Stimulated activated CD8-positive, alpha-beta memory T cell treated with anti-CD3 and anti-CD28 coated beads, Interleukin-15, amount 100 ng/mL, for 48 hours (primary cell): ENCODE measurements at places on chromosomes 7 and 10.

- DNase-seq: peak; percentile 1
Observed at GRCh38 chr10:110681023-110681681, 37.0 kb downstream of the RBM20 start.

DNA sequence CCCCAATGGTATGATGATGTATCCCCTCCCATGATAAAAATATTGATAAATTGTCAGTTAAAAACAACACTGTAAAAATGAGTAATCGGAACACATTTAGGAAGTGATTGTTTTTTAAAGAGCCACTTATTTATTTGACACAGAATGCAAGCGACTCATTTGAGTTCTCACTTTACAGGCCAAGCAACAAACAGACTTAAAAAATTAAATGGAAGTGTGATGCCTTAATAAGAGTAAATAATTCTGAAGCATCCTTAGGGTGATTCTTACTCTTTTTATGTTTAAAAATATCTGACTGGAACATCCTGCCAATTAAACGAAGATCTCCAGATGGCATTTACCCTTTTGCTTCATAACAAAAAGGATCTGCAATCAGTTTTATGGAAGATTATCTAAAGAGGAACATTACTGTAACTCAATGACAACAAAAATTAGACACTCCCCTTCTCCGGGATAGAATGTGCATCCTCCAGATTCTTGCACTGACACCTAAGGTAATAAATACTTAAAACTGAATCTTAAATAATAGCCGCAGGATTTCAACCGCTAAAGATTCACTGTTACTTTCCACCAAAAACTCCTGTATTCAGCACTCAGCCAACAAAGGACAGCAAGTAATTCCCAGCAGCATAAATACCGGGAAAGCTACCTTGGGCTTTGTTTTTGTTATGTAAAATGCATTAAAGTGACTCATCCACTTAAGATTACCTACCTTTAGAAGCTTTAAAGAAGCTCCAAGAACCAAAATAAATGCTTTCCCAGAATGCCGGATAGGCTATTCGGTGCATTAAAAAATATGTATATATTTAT lies 1.7 kb downstream of the CACNA2D1 start:
- DNase-seq: no peak

- DNase-seq: no peak
Observed at GRCh38 chr7:128454808-128455542, 703 bp upstream of the HILPDA start.

DNA sequence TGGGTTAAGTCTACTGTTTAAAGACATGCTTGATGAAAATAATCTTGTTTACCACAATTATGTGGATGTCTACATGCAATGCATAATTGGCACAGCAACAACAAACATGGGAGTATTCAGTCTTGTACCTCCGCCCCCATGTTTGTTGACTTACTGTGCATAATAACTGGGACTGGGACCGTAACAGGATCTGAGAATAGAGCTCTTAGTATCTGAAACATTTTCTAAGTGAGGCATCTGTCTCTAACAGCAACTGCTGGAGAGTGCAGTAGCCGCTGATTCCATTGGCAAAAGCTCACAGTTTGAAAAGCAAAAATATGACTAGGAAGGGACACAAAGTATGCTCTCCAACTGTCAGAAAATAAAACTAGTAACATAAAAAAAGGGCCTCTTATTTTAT lies 61.6 kb downstream of the ENO4 start:
- DNase-seq: no peak

DNA sequence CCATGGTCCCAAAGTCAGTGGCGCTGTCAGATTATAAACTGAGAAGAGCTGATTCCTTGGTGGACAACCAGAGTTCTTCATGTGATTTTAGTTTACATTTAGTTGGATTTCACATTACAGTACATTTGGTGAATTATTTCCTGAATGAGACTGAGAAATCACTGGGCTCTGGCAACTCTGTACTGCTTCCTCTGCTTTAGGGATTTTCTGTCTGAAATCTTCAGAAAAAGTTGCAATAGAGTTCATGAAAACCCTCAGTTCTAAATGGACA lies 242.6 kb downstream of the BICC1 start:
- no peak for DNase-seq

- no peak for DNase-seq
Observed at GRCh38 chr7:36966039-36966438, 241.7 kb upstream of the AOAH start.

GRCh38 chr10:13816195-13816925 lies 229.6 kb downstream of the PRPF18 start:
- no peak for DNase-seq

- peak; percentile 21 for DNase-seq
Observed at GRCh38 chr10:27285093-27285492, 44.5 kb upstream of the ACBD5 start.

- peak; percentile 76 for DNase-seq
Observed at GRCh38 chr7:2863461-2864066, 19.5 kb upstream of the GNA12 start.

DNA sequence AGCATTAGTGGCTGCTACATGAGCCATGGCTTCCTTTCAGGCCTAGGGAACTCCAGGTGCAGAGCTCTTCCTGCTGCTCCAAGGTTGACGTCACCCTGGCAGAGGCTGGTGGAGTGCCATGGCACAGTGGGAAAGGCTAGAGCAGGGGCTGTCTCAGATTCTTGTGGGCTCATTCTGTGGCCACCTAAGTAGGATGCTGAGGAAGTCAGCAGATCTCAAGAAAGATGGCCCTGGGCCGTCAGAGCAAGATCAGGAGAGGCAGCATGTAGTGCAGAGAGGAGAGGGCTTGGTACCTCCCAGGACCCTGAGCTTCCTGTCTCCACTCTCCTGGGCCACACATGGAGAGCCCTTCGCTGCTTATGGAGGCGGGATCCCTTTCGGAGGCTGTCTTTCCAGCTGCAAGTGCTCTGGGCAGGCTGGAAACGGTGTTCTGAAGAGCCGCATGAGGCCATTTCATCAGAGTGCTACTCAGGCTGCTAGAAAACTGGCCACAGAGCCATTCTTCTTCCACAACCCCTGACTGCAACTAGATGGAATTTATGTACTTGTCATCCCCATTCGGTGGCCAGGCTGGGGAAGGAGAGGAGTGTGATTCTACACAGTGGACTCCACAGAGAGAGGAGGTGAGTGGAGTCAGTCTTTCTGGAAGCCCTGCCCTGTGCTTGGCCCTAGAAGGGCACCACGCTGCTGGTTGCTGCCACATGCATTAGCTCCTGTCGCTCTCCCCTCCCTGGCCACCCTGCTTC lies 304.2 kb downstream of the RPS24 start:
- no peak for DNase-seq

DNA sequence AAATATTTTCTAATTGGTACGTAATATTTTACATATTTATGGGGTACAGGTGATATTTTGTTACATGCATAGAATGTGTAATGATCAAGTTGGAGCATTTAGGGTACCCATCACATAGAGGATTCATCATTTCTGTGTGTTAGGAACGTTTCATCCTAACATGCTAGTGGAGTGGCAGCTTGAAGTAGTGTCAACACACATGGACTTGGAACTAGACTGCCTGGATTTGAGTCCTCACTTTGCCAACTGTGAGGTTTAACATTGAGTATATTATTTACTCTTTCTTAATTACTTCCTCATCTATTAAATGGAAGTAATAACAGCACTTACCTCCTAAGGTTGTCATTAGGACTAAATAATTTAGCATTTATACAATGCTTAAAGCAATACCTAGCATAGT lies 241.9 kb downstream of the PLXDC2 start:
- no peak for DNase-seq

- no peak for DNase-seq
Observed at GRCh38 chr7:94332571-94332970, 62.1 kb upstream of the COL1A2 start.

- no peak for DNase-seq
Observed at GRCh38 chr7:38893061-38893460, 15.9 kb downstream of the VPS41 start.

GRCh38 chr10:113267619-113268562 lies 285.0 kb upstream of the HABP2 start:
- no peak for DNase-seq

DNA sequence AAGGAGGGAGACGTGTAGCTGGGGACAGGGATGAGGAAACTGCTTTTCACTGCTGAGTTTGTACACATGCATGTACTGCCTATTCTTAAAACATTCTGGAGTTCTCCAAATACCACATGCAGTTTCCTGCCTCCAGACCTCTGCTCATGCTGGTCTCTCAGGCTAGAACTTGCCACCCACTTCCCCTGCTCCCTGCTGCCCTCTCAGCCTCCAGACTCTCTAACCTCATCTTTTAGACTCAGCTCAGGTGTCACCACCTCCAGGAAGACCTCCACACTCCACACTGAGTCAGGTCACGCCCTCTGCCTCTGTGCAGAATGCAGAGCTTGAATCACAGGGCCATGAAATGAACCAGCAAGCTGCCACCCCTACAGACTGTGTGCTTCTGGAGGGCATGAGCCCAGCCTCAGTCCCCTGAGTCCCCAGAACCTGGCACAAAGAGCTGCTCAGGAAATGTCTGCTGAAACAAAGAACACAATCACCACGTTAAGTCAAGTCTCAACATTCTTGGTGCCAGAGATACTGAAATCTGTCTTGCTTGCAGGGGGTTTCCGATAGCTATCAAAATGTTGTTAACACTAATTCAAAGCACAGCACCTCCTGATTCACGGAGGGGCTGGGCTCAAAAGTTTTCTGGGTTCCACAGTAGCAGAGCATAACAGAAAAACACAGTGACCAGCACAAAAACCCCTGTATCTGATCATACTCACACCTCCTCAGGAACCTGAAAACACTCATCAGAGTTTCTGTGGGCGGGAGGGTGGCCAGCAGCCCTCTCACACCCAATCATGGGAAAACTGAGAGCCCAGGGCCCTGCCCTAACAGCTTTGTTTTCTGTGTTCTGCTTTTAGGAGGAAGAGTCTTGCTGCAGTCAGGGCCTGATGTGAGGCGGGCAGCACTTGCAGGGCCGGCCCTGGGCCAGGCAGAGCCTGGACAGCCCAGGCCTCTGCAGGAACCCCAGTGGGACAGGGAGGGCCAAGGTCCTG lies 21.1 kb downstream of the FAM53B start:
- no peak for DNase-seq

GRCh38 chr7:136405931-136406777 lies 429.0 kb upstream of the MTPN start:
- DNase-seq: no peak

DNA sequence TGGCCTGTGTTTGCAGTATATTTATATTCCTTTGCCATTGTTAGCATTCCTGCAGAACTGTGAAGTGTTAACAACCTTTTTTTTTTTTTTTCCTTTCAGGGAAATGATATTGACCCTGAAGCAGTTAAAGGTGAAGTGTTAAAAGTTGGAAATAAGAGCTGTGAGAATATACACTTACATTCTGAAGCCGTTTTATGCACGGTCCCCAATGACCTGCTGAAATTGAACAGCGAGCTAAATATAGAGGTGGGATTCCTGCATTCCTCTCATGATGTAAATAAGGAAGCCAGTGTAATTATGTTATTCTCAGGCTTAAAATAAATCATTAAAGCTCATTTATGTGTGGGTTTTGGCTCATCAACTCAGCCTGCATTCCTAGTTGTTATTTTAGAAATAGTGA lies 92.8 kb upstream of the CAPZA2 start:
- DNase-seq: no peak

GRCh38 chr7:122136639-122137245 lies 7.3 kb downstream of the AASS start:
- no peak for DNase-seq

DNA sequence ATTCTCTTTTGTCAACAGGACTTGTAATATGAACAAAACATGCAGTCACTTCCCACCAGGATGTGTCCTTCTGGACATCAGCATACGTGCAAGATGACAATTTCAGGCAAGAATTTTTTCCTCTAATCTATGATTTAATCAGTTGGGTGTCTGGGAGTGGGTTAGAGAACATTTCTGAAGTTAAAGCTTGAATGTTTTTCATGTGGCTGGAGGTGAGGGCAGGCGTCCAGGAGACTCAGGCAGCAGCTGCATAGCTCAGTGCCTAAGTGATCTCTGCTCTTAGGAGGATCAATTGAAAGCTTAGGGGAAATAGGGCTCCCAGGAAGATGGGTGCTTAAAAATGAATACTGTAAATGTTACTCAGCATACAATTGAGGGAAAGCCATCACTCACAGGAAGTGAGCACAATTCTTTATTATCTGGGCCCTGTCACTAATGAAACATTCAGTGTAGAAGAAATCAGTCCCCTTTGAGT lies 457.6 kb upstream of the KLF6 start:
- no peak for DNase-seq

- no peak for DNase-seq
Observed at GRCh38 chr7:88399696-88400240, 93.1 kb upstream of the STEAP4 start.

DNA sequence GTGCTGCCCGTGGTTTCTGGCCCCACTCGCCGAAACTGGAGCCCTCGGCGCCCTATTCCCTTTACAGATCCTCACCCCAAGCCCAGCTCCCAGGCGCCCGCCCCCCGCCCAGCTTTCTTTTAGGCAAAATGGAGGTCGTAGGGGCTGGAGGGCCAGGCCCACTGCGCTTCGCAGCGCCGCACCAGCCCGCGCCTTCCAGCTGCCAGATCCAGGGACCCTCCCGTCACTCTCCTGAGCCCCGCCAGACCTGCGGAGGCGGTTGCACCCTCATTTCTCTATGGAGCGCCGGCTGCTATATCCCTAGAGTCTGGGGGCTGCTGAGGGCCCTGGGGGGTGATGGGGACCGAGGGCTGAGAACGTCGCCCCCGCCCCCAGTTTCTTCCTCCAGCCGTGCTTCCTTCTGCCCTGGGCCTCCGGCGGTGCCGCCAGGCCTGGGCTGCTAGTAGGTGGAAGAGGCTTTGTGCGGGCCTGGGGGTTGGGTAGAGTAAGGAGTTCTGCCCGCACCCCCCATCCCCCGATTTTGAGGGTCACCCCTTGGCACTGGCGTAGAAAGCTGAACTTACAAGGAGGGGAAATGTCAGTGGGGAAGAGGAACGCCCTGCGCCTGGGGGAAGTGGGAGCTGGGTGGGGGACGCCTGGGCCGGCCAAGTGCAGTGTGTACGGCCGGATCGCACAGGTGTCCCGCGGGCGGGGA lies 1.0 kb downstream of the GNB2 start:
- no peak for DNase-seq

DNA sequence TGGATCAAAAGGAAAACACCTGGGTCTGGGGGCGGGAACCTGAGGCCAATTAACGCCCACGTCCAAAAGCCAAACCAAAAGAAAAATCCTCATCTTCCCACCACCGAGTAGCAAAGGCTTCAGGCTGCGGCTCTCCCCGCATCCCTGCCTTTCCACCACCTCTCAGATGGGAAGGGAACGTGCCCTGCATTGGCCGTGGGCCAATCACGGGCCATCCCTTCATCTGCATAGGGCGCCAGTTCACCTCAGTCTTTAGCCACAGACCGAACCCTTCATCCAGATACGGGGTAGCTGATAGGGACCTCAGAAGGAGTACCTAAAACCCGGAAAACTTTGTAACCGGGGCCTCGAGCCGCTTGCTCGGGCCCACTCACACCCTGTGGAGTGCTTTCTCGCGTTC lies 626 bp downstream of the PRPF18 start:
- DNase-seq: no peak

- no peak for DNase-seq
Observed at GRCh38 chr10:77529050-77529576, 108.5 kb downstream of the KCNMA1 start.

DNA sequence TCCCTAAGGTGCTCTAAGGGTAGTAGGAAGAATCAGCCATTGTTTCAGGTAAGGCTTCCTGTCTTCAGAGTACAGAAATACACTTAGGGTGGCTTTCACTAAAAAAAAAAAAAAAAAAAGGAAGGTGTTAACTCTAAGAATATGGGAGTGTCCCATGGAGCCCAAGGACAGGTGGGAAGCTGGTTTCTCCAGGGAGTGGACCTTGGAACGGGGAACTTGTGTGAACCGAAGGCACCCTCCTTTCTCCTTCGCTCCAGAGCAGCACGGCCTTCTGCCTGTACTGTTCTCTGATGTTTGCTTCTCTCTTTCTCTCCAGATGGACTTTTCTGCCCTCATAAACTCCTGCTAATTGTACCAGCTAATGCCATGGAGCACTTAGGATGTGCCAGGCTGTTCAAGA lies 6.2 kb downstream of the OPALIN start:
- DNase-seq: no peak
